ENCODE measurements at places on chromosomes 3 and 15. TPM values are rescaled to one million over a fixed set of nuclear protein-coding genes. Genes with fewer than 3 reads are reported as not detected.

The PLA2G4E gene
- not detected for total RNA-seq

The PPP1R14D gene
- not detected for total RNA-seq

The SPINT1 gene
- total RNA-seq: 0.55 TPM

The SPTBN5 gene
- 2.7 TPM for total RNA-seq

The OIP5 gene
- 0.19 TPM for total RNA-seq

The DYNLT2B gene
- total RNA-seq: 3.9 TPM

DNA sequence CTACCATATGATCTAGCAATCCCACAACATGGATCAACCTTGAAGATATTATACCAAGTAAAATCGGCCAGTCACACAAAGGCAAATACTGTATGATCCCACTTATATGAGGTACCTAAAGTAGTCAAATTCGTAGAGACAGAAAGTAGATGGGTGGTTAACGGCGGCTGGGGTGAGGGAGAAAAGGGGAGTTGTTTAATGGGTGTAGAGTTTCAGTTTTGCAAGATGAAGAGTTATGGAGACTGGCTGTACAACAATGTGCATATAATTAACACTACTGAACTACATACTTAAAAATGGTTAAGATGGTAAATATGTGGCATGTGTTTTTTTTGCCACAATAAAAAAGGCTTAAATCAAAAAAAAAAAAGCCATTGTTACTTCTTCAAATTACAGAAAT lies 60.4 kb downstream of the GPR176 start:
- no peak for DNase-seq

- DNase-seq: no peak
These were observed 456.1 kb downstream of the MFSD1 start for GRCh38 chr3:159257954-159258353.

GRCh38 chr3:195916291-195916690 lies 7.9 kb upstream of the TNK2 start:
- peak; percentile 4 for DNase-seq

- DNase-seq: no peak
These were observed 145.3 kb upstream of the DNAJC19 start for GRCh38 chr3:181134873-181135272.

GRCh38 chr15:89499156-89499555 lies 2.8 kb upstream of the RHCG start:
- no peak for DNase-seq

DNA sequence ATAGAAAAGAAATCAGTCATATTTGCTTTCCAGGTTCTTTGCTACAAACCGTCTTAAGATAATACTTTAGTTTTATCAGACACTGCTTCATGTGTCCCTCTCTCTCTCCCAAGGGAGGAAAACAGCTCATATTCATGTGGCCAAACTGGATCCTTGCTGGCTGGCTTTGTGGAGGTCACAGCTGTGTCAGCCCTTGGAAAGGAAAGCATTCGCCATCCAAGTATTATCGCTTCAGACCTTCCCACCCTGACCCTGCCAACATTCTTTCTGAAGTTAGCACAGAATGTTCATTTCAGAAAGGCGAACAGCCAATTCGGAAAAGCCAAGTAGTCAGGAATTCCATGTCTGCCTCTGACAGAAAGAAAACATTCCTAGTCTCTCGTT lies 213.6 kb downstream of the FEZF2 start:
- peak; percentile 77 for DNase-seq

GRCh38 chr15:38672814-38673670 lies 108.4 kb upstream of the RASGRP1 start:
- no peak for DNase-seq

GRCh38 chr3:142651711-142652110 lies 55.5 kb downstream of the PLS1 start:
- DNase-seq: no peak

- DNase-seq: no peak
These were observed 194.3 kb downstream of the BCHE start for GRCh38 chr3:165642761-165643420.

GRCh38 chr3:190265796-190266195 lies 56.5 kb downstream of the CLDN1 start:
- DNase-seq: no peak

GRCh38 chr15:68536331-68537095 lies 42.3 kb upstream of the CORO2B start:
- no peak for DNase-seq
